ENCODE measurements at places on chromosomes 12 and 14.

GRCh38 chr12:23704992-23705943, 244.2 kb downstream of the SOX5 start:
- DNase-seq, result no peak

- DNase-seq, result peak; percentile 89
Measured at GRCh38 chr14:93369713-93370266, 22.8 kb downstream of the COX8C start.

GRCh38 chr12:104010606-104011169, 39.3 kb downstream of the GLT8D2 start:
- DNase-seq, result no peak

DNA sequence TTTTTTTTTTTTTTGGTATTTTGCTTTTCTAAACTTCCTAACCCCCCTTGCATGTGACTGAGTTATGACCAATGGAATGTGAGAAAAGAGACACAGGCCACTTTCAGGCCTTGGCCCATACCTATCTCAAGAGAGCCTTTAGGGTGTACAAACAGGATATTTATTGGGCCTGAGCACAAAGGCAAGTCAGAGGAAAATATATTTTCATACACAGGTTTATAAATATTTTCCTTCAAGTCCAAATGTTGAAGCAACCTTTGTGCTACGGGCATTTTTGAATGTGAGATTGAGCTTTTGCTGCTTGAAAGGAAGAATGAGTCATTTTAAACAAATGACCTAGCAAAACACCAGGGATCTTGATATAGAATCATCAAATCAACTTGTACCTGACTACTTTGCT, 228.6 kb upstream of the E2F7 start:
- no peak for DNase-seq

DNA sequence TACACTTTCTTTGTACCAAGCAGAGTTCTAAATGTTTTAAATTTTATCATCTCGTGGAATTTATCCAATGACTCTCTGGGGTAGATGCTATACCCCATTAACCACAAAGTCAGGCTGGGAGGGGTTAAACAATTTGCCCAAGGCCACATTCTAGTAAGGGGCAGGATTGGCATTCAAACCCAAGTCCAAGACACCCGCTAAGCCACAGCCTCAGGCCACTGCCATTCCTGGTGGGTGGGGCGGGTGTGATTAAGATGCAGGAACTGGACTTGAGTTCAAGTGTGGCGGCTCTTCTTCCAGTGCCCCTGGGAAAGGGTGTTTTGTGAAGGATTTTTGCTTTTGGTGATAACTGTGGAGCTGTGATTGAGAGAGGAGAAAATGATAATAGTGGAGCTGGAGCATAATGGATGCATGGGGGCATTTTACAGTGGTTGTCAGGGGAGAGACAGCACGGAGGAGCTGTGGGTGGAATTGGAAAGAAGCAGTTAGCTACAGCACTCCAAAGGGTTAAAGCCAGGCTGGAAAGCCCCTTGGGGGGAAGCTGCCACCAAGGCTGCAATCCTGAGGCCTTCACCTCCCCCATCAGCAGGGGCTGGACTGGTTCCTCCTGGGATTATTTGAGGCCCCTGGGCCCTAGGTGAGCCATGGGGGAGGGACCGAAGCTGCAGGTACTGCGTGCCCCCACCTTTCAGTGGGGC, 1.0 kb upstream of the VRTN start:
- DNase-seq, result no peak

DNA sequence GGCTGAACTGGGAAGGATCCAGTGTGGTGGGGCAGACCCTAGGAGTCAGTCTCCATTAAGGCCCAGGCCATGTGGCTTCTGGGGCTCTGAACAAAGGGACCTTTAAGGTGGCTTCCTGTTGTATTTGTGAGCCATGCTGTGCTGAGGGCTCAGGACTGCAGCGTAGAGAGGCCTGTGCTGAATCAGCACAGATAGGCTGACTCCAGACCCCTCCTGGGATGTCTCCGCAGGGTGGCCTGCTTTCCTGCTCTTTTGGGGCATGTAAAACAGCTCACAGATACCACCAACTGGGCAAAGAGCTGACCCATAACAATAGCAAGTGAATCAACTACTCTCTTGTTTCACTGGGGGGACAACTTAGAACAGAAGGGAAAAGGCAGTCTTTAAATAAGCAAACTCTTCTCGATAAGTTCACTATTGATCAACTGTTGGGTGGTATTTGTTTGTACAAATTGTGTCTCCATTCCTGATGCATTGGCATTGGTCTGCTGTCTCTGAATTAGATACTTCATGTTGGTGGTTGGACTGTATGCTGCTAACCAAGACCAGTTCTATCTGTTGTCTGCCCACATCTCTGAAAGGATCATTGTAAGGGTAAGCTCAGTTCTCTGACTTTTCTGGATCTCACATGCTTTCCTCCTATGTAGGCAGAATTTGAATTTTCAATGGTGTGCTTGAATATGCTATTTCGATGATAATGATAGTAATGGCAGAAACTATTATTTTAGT, 71.8 kb downstream of the MYRFL start:
- DNase-seq, result no peak

DNA sequence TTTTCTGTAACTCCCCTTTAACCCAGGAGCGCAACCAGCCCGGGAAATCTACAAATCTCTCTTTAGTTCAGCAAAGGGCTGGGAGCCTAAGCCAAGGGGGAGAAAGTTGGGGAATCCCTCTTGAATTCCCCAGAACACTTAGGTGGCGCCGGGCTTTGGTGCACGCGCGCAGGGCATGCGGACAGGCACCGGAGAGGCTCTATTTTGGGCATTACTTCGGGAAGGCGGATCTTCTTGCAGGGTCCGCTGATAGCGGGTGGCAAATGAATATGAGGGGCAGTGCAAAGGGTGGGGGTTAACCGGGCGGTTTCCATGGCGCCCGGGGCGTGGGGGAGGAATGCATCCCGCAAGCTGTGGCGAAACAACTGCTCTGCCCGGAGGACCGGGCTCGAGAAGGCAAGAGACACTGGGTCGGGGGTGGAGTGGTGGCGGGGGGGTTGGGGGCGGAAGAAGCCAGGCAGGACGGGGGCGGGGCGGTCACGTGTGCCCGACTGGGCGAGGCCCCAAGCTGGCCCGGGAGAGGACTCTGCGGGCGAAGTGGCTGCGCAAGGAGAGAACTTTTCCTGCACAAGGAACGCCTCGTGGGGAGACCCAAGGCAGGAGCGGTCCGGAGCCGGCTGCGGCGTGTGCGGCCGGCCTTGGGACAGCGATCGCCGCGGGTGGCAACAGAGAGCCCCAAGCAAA, at the start of gene FLVCR2:
FLVCR2 (plus strand) TSS at position 519 of the 684 bp plus-strand sequence. CDS start 353 bp downstream, outside the sequence.
- DNase-seq, result peak; percentile 60

GRCh38 chr12:20450591-20451180, 82.3 kb downstream of the PDE3A start:
- DNase-seq, result no peak

DNA sequence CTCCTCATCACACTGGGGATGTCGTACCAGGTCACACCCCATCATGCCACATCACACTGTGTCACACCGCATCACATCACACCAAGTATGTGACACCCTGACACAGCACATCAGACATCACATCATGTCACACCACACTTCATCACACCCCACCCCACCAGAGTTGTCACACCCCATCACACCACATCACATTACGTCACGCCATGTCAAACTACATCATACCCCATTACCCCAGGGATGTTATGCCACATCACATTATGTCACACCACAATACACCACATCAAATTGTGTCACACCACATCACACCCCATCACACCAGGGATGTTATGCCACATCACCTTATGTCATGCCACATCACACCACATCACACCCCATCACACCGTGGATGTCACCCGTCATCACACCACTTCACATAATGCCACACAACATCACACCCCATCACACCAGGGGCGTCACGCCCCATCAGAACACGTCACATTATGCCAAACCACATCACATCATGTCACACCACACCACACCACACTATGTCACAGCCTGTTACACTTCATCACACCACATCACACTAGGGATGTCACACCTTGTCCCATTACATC, 133.6 kb downstream of the TMEM121 start:
- no peak for DNase-seq

DNA sequence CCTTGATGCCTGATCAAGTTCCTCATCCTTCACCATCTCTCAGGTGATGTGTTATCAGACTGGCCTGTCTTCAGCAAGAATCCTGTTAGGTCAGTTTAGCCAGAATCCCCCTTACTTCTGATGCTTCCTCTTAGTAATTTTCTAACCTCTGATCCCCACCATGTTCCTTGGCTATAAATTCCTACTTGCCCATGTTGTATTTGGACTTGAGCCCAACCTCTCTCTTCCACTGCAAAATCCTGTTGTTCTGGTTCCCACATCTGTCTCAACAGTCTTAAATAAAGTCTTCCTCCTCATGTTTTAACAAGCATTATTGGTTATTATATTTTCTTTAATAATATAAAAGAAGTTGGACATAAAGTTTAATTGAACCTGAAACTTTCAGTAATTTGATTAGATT, 987.8 kb upstream of the USP15 start:
- DNase-seq, result no peak

GRCh38 chr14:102525219-102525928, 15.8 kb upstream of the ANKRD9 start:
- peak; percentile 75 for DNase-seq

DNA sequence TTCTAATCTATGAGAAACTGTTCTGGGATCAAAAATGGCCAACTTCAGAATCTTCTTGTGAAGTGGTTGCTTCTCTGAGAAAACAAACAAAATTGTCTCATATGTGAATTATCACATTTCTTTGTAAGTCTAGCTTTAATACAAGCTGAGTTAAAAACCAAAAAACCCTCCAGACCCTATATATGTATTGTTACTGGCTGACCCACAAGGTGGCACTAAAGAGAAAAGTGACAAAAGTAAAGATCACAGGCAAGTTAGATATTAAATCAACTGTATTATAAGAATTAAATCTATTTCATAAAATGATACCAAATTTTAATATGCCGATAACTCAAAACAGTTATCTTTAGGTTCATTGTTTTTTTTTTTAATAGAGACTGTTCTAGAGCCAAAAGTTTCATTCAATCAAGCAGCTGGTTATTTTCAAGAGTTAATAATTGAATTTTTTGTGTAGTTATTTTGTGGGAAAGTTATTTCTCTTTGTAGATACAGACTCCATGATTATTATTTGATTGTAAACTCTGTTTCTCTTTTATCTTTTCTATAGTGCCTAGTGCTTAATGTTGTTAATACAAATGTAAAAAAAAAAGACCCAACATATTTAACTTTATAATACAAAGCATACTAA, 7.5 kb upstream of the TRHDE start:
- peak; percentile 6 for DNase-seq

GRCh38 chr14:105508601-105509000, 17.6 kb downstream of the TEDC1 start:
- DNase-seq, result no peak

DNA sequence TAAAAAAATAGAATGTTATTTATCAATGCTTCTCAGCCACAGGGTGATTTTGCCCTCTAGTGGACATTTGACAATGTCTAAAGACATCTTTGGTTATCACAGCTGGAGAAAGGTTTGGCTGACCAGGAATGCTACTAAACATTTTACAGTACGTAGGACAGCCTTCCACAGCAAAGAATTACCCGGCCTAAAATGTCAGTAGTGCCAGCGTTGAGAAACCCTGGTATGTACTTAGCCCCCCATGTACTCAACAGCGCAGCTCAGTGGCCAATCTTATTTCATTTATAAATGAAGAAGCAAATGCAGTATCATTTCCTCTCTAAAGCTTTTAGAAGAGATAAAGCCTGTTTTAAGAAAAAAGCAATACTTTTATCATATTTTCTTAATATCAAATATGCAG, 5.8 kb downstream of the MARK3 start:
- DNase-seq, result peak; percentile 63

- no peak for DNase-seq
Measured at GRCh38 chr14:86946446-86946845, 1046.5 kb downstream of the GALC start.

DNA sequence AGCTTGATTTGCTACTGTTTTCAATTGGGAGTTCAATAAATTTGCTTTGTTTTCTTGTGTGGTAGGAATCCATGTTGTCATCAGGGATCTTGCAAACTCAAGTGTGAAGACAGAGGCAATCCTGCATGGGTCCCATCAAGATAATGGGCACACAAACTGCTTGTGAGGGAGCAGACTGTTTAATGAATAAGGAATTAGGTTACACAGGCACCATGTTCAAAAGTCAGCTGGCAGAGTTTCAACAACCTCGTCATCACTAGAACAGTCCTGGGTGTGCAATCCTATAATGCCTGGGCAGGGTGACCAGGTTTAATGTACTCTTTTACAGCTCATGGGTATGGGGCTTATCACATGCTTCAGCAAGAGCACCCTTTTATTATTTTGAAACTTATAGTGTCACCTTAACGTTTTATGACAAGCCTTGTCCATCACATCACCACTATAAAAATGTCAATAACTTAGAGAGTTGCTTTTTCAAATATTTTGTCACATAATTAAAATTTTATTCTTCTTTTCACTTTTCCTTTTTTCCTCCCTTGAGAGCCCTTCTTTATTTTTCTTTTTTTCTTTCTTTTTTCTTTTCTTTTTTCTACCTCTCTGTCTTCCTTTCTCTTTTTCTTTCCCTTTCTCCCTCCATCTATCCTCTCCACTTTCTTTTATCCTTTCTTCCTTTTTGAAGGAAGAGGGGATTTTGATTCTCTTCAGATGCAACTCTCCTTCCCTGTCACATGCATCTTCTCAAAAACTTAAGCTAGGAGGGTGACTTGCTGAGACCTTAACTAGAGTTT, 252.2 kb upstream of the ATP2B1 start:
- peak; percentile 50 for DNase-seq

DNA sequence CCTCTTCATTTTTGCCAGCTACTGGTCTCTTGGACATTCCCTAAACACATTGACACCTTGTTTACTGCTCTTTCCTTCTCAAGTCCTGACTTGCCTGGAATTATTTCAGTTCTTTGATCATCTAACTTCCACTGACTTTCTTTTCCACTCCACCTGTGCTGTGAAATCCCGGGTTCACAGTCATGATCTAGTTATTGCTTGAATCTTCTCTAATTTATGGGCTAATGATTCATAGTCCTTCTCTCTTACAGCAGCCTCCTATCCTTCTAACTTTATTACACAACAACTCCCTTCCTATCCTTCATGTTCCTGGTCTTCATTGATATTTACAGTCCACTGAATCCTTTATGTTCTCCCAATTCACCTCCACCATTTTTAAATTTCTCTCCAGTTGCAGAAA, 260.1 kb downstream of the C12orf75 start:
- no peak for DNase-seq

- peak; percentile 88 for DNase-seq
Measured at GRCh38 chr12:102483466-102483865, 3.1 kb upstream of the IGF1 start.

DNA sequence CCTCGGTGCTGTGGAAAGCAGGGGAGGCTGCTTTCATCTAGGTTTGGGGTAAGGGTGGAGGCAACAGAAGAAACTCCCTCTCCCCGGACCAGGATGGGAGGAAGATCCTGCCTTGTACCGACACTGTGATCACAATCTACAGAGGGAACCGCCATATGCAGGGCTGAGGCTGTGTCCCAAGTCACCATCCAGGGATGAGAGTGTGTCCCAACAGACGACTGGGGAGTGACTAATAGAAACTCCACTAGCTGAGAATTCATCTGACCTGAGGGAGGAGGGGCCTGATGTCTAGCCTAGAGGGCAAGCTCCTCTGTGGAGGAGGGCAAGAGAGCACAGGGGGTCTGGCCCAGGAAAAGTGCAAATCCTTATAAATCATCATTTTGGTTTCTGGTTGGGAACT, 172.4 kb downstream of the CALM1 start:
- no peak for DNase-seq
